ENCODE measurements at places on chromosomes 2 and 18.

- no peak for DNase-seq
Measured at GRCh38 chr2:212548455-212548819, 9.8 kb upstream of the ERBB4 start.

- DNase-seq, result no peak
Measured at GRCh38 chr2:167640096-167640495, 607.3 kb downstream of the STK39 start.

- DNase-seq, result no peak
Measured at GRCh38 chr2:130376433-130377293, 20.8 kb downstream of the PTPN18 start.

DNA sequence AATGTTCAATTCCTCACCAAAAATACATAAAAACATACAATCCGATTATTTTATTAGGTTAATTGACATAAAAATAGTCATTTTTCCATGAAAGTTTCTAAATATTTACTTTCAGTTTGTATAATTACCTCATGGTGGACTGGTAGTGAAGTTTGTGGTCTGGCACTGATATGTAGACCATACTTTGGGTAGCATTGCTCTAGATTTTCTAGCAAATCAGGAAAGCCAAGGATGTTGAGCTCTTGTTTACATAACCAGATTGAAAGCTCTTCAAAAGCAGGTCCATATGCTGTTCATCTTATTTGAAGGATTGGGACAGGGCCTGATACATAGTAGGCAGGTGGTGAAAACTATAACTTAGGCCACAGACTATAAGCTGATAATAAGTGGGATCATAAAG, 61.8 kb downstream of the COMMD1 start:
- no peak for DNase-seq

- no peak for DNase-seq
Measured at GRCh38 chr2:106205488-106205887, 11.4 kb upstream of the UXS1 start.

DNA sequence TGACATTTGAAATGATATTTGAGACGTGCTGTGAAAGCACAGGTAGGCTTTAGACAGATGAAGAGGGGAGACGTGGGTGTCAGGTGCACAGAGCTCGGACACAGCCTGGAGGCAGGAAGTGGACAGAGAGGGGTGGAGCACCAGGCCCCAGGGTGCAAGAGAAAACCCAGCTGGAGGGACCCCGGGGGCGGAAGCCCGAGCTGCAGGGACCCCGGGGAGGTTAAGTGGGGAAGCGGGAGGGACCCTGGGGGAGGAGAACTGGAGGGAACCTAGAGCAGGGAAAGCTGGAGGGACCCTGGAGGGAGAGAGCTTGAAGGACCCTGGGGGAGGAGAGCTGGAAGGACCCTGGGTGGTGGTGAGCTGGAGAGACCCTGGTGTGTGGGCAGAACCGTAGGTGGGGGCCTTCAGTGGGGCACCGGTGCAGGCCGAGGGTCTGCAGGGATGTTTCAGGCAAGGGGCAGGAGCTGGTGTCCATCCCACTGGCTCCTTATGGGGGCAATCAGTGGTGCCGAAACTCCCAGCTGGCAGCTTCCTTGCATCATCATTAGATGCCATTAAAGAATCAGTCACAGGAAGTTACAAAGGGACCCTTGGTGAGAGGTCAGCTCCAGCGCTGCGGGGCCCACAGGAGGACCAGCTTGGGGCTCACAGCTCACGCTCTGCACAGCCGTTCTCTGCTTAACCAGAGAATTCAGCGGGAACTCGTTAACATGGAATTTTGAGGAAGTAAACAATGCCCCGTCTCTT, 246.6 kb downstream of the EIPR1 start:
- no peak for DNase-seq

GRCh38 chr2:32858713-32859112, 88.0 kb upstream of the LTBP1 start:
- DNase-seq, result no peak

GRCh38 chr18:12086249-12086648, 7.4 kb upstream of the ANKRD62 start:
- DNase-seq, result no peak

GRCh38 chr18:8050616-8051329, 483.7 kb downstream of the PTPRM start:
- DNase-seq, result no peak

- no peak for DNase-seq
Measured at GRCh38 chr2:201256082-201256481, 4.3 kb upstream of the CASP8 start.
